Activated CD8-positive, alpha-beta memory T cell treated with anti-CD3 and anti-CD28 coated beads for 1 hour (primary cell): ENCODE measurements at places on chromosomes 13 and 19.

GRCh38 chr13:23580684-23581060 lies 10.5 kb downstream of the TNFRSF19 start:
- DNase-seq: no peak

DNA sequence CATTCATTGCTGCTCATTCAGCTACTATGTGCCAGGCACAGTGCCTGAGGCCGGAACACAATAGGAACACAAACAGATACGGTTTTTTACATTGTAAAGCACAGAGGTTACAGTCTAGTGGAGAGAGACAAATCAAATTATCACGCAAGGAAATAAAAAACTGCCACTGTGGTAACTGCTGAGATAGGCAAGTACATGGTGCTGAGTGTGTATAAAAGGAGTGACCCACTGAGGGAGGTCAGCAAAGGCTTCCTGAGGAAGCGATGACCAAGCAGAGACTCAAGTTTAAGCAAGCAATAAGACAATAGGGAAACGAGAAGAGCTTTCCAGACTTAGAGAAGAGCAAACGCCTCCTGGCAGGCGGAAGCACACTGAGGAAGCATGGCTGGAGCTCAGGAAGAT lies 56.4 kb downstream of the NUFIP1 start:
- no peak for DNase-seq

GRCh38 chr19:46840498-46840942 lies 10.1 kb downstream of the AP2S1 start:
- DNase-seq: no peak

- no peak for DNase-seq
Measured at GRCh38 chr13:77545626-77546412, 10.3 kb downstream of the SCEL start.

DNA sequence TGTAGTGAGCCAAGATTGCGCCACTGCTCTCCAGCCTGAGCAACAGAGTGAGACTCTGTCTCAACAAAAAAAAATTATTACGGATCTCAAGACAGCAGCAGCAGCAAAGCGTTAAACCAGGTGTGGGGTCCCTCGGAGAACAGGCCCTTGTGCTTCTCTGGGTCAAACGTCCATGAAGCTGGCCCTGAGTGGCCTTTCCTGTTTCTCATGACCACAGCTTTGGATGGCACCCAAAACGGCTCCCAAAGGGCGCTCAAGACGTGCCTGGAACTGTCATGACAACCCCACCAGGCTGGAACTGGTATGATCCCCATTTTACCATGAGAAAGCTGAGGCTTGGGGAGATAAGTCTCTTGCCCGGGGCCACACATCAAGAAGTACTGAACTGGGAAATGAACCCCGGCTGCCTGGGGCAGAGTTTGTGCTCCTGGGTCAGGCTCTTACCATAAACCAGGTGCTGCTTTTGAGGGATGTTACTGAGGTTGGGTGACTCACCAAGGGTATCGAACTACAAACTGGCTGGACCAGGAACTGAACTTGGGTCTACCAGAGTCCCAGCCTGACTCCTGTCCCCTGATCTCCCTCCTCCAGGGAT lies 11.6 kb upstream of the SAMD1 start:
- DNase-seq: no peak

DNA sequence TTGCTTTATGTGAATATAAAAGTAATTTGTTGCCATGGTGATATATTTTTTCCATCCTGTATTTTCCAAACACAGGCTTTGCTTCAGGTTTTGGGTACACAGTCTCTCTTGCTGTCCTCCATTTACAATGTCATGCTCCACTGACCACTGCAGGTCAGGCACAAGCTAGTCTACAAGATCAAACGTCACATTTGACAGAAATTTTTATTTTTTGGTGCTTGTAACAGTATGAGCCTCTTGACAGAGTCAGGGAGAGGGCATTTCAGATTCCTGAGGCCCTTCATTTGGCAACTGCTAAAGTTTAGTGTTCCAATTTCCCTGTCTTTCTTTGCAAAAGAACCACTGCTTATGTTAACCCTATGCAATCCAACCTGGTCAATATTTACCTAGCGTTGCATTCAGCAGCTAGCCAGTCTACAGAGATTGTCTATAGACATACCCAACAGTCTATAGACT lies 175.0 kb downstream of the RFC3 start:
- DNase-seq: no peak

- no peak for DNase-seq
Measured at GRCh38 chr13:108266321-108266990, 3.1 kb upstream of the TNFSF13B start.

DNA sequence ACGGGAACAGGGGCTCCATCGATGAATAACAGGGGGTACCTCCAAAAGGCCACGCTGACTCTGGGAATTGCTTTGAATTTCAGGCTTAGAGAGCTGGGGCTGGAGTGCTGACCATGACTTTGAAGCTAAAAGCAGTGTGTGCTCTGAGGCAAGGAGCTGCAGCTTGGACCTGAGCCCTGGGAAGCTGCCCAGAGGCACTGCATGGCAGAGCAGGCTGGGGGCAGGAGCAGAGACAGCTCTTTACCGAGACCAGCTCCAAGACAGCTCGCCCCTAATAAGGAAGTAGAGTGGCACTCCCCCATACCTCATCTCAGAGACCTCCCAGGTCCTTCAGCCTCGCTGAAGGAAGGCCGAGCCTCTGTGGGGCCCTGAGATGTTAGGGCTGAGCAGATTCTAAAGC lies 200.2 kb downstream of the COL4A1 start:
- no peak for DNase-seq

- no peak for DNase-seq
Measured at GRCh38 chr19:50723069-50723468, at the start of gene CLEC11A. Gene CLEC11A (plus strand): TSS chr19:50723364. CDS start chr19:50723526, 162 bp downstream.

GRCh38 chr13:24678151-24678550 lies 2.1 kb upstream of the ATP12A start:
- DNase-seq: no peak

- DNase-seq: no peak
Measured at GRCh38 chr13:35736876-35737275, 260.4 kb upstream of the MAB21L1 start.

- DNase-seq: no peak
Measured at GRCh38 chr13:69425235-69425634, 682.4 kb upstream of the ATXN8OS start.

DNA sequence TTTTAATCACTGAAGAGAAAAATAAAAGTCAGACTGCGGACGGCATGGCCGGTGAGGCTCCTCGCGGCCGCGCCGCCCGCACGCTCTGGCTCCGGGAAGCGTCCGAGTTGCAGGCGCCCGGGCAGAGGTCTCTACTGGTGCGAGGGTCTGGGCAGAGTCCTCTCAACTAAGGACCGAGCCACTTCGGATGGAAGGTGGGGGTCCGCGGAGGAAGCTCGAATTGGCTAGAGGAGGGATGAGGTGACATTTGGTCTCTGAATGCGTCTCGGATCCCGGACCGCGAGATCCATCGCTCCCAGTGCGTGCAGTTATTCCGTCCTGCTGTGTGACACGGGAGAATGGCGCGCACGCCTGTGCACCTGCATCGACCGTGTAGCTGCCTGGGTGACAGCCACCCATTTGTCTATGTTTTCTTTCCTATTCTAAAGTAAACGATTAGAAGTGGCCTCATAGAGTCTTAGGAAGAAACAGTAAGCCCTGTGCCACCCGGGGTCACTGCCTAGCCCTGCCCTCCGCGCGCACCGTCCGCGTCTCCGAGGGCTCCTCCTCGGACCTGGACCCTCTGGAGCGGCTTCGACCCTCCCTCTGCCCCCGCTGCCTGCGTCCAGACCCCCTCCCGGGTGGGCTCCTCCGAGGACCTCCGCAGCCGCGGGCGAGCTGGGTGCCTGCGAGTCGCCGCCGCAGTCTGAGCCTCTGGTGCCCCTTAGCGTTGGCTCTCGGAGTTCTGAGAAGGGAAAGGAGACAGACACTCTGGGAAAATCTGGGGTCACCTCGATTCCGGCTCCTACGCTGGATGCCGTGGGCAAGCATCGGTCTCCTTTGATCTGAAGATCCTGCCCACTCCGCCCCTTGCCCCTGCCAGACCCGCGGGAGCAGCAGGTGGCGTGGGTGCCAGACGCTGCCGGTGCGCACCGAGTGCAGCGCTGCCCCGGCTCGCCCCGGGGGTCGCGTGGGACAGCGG lies 347.4 kb downstream of the LIG4 start:
- no peak for DNase-seq
